ENCODE measurements at places on chromosomes 5 and 9. TPM values are rescaled to one million over a fixed set of nuclear protein-coding genes. Genes with fewer than 3 reads are reported as not detected.

The PHF24 gene
- 0.08 TPM for total RNA-seq

The ADAMTS12 gene
- 0.03 TPM for total RNA-seq

The PCDHGB4 gene
- 0.08 TPM for total RNA-seq

The PCDHGA4 gene
- total RNA-seq = 0.08 TPM

The ZMYND19 gene
- total RNA-seq = 98.6 TPM

The PPP3R2 gene
- total RNA-seq = not detected

The FNIP1 gene
- 13.8 TPM for total RNA-seq

The ACTBL2 gene
- total RNA-seq = not detected

The CA9 gene
- total RNA-seq = not detected

The HMMR gene
- 3.5 TPM for total RNA-seq
